Testis (tissue), 5 donors: ENCODE measurements at places on chromosomes 12 and 14. TPM values are rescaled to one million over a fixed set of nuclear protein-coding genes. Genes with fewer than 3 reads are reported as not detected.

WNK1 gene
- polyA plus RNA-seq: 152 TPM

TAS2R9 gene
- not detected for polyA plus RNA-seq

RHOJ gene
- polyA plus RNA-seq: 8.4 TPM

AQP6 gene
- 3.1 TPM for polyA plus RNA-seq

DHRS2 gene
- polyA plus RNA-seq: 4.1 TPM

TCL1B gene
- polyA plus RNA-seq: 5.1 TPM

GLS2 gene
- polyA plus RNA-seq: 2.2 TPM

PPP2R3C gene
- 92.3 TPM for polyA plus RNA-seq

INHBE gene
- polyA plus RNA-seq: 0.12 TPM

ESR2 gene
- polyA plus RNA-seq: 17.2 TPM

NINJ2 gene
- 11.2 TPM for polyA plus RNA-seq

KRT1 gene
- polyA plus RNA-seq: 0.20 TPM

CD27 gene
- polyA plus RNA-seq: 3.7 TPM

MDM2 gene
- polyA plus RNA-seq: 28.8 TPM

PPP1R12A gene
- polyA plus RNA-seq: 22.4 TPM

SOX5 gene
- polyA plus RNA-seq: 93.3 TPM

CLEC4D gene
- not detected for polyA plus RNA-seq
